Glomerular endothelial cell (primary cell): ENCODE measurements at places on chromosomes 7 and 10. TPM values are rescaled to one million over a fixed set of nuclear protein-coding genes. Genes with fewer than 3 reads are reported as not detected.

ASB10 gene
- total RNA-seq = not detected in 2 replicates

OGDHL gene
- total RNA-seq = 0.58 TPM in 1 of 2 replicates, not detected in the other

EGFR gene
- 16.8 and 21.7 TPM in 2 replicates for total RNA-seq

CYP2C19 gene
- total RNA-seq = not detected in 2 replicates

RRP12 gene
- total RNA-seq = 16.5 and 33.0 TPM in 2 replicates

BHLHA15 gene
- 0.53 and 0.68 TPM in 2 replicates for total RNA-seq

CALCR gene
- not detected in 2 replicates for total RNA-seq

PDE6C gene
- not detected in 2 replicates for total RNA-seq

OR2A42 gene
- total RNA-seq = not detected in 2 replicates

BTBD16 gene
- 0.47 TPM in 1 of 2 replicates, not detected in the other for total RNA-seq

TMEM106B gene
- 42.5 and 44.9 TPM in 2 replicates for total RNA-seq

CRTAC1 gene
- total RNA-seq = 0.92 and 1.6 TPM in 2 replicates

OPALIN gene
- not detected in 2 replicates for total RNA-seq

MNX1 gene
- total RNA-seq = 0.10 TPM in 1 of 2 replicates, not detected in the other

MORN4 gene
- total RNA-seq = 3.9 and 9.7 TPM in 2 replicates

ANKRD61 gene
- not detected in 2 replicates for total RNA-seq

UMAD1 gene
- total RNA-seq = 5.4 and 9.9 TPM in 2 replicates

NPC1L1 gene
- not detected in 2 replicates for total RNA-seq

CD36 gene
- 1.9 and 3.5 TPM in 2 replicates for total RNA-seq

OR6V1 gene
- total RNA-seq = not detected in 2 replicates

NME8 gene
- total RNA-seq = not detected in 2 replicates

AP5Z1 gene
- 60.9 and 76.0 TPM in 2 replicates for total RNA-seq

FGFBP3 gene
- 0.63 and 0.93 TPM in 2 replicates for total RNA-seq

TMEM270 gene
- not detected in 2 replicates for total RNA-seq

IKZF1 gene
- total RNA-seq = not detected in 2 replicates

VGF gene
- total RNA-seq = 0.92 TPM in 1 of 2 replicates, not detected in the other

C10orf95 gene
- total RNA-seq = not detected in 2 replicates

C10orf53 gene
- not detected in 2 replicates for total RNA-seq

CHN2 gene
- total RNA-seq = 6.9 and 7.0 TPM in 2 replicates

SYCE1 gene
- total RNA-seq = not detected in 2 replicates

NODAL gene
- not detected in 2 replicates for total RNA-seq

ZNF853 gene
- total RNA-seq = 1.7 and 1.9 TPM in 2 replicates

SPDYE6 gene
- not detected in 2 replicates for total RNA-seq

FEZF1 gene
- not detected in 2 replicates for total RNA-seq

PALS2 gene
- 4.6 and 6.3 TPM in 2 replicates for total RNA-seq

CCL26 gene
- total RNA-seq = 0.58 TPM in 1 of 2 replicates, not detected in the other

MSS51 gene
- total RNA-seq = 1.3 and 2.4 TPM in 2 replicates

TRPV5 gene
- not detected in 2 replicates for total RNA-seq

WNT2 gene
- total RNA-seq = not detected in 2 replicates

PPIA gene
- total RNA-seq = 2,756 and 3,660 TPM in 2 replicates

SLC29A3 gene
- 3.1 and 6.2 TPM in 2 replicates for total RNA-seq

SVOPL gene
- not detected in 2 replicates for total RNA-seq

C10orf67 gene
- not detected in 2 replicates for total RNA-seq

AKR1C4 gene
- total RNA-seq = not detected in 2 replicates

C7orf57 gene
- total RNA-seq = 0.64 TPM in 1 of 2 replicates, not detected in the other

PITX3 gene
- not detected in 2 replicates for total RNA-seq

IGF2BP3 gene
- total RNA-seq = 89.8 and 98.3 TPM in 2 replicates

SPDYE2B gene
- not detected in 2 replicates for total RNA-seq

TBX20 gene
- 0.39 TPM in 1 of 2 replicates, not detected in the other for total RNA-seq

GDI2 gene
- 344 and 359 TPM in 2 replicates for total RNA-seq

NOLC1 gene
- total RNA-seq = 51.1 and 65.5 TPM in 2 replicates

AGAP5 gene
- total RNA-seq = 0.58 and 4.7 TPM in 2 replicates

NEURL1 gene
- 0.05 and 0.47 TPM in 2 replicates for total RNA-seq

DNAAF5 gene
- 48.7 and 50.2 TPM in 2 replicates for total RNA-seq

HECTD2 gene
- total RNA-seq = 3.9 and 8.0 TPM in 2 replicates

PRR15 gene
- total RNA-seq = 0.23 TPM in 1 of 2 replicates, not detected in the other

PLEKHS1 gene
- total RNA-seq = not detected in 2 replicates

NUPR2 gene
- total RNA-seq = not detected in 2 replicates
